ENCODE measurements at places on chromosomes 4 and X.
A peak's percentile ranks its signal among the peaks of the same experiment; 100 is the strongest.

DNA sequence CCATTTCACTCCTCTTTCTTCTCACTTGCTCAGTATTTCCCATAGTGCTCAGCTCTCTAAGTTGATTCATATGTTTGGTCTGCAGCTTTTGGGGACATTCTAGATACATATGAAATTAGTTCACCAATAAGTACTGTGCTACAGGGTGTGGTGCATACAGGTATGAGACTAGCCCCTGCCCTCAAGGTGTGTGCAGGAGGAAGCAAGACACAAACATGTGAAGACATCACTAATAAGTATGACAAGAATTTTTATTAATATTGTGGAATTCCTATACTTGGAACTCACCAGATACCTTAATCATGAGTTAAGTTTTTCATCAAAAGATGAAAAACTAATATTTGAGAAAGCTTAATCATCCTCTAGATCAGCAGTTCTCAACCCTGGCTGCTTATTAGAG, 505.2 kb downstream of the ZNF674 start:
- DNase-seq, result no peak

GRCh38 chr4:55733932-55734331, 85.7 kb upstream of the EXOC1L start:
- no peak for DNase-seq

DNA sequence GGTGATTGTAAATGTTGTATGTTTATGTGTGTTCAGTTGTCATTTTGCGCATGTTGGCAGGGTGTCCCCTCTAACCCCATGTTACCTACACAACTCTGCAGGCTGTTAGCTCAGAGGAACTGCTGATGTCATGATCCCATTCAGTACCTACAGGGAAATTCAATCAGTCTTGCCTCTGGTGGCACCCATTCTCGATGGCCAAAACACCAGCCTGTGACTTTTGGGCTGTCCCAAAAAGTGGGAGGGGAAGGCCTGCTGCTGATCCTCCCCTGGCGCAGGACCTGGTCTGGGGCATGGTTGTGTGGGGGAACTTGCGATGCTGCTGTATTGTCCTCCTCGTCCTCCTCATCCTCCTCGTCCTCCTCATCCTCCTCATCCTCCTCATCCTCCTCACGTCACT, 174.5 kb downstream of the DCLK2 start:
- no peak for DNase-seq

DNA sequence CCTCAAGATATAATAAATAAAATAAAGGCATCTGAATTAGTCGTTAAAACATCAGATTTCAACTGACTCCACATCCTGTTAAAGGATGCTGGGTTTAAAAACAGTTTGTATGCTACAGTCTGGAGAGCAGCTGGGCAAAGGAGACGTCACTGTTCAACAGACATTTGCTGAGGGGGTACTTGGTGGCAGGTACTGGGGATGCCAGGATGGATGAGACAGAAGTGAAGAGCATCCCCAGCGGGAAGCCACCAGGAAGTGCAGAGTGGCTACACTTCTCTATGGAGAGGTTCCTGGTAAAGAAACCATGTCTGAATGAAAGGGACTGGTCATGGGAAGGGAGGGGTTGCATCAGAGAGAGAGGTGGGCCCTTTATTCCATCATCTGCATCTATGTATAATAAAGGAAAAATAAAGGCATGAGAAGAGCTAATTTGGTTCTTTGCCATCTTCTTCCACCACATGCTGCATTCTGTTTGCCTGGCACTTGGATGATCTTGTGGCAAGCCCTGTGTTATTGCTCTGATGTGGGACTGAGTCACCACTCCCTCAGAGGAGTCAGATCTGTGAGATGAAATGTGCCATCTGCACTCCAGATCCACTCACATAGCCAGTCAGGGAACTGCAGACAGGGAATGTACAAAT, 145.0 kb downstream of the SOWAHB start:
- no peak for DNase-seq

DNA sequence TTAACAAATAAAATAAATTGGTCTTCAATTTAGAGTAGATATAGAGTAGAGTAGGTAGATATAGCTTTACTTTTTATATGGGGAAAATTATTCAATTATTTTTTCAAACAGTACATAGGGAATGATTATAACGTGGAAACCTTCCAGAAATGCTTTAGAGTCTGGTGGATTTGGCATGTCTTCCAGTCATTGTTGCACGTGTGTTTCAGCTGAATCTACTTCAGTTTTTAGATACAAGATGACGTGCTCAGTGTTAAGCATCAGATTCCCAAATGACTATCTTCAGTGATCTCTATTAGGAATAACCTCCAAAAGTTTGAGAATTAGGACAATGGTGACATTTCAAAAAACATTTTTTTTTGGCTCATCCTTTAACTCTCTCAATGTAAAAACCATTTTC, 616.9 kb downstream of the ANKRD50 start:
- no peak for DNase-seq

- DNase-seq, result peak; percentile 38
Observed at GRCh38 chrX:70592091-70592490, 147.5 kb downstream of the DLG3 start.

DNA sequence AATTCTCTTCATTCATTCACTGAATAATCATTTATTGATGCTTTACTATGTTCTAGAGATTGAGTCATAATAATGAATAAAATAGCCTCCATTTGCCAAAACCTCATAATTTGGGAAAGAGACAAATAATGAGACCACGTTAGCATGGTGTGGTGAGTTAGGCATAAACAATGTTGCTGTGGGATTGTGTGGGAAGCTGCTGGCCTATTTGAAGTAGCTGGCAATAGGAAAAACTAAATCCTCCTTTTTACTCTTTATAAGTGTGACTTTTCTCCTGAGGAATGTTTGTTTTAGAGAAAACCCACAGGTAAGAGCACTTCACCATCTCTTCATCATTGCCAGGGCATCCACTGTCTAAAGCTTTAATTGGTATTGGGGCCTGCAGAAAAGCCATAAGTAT, 95.3 kb downstream of the AREG start:
- no peak for DNase-seq

- DNase-seq, result peak; percentile 36
Observed at GRCh38 chr4:118850488-118851173, 14.7 kb upstream of the SEC24D start.

DNA sequence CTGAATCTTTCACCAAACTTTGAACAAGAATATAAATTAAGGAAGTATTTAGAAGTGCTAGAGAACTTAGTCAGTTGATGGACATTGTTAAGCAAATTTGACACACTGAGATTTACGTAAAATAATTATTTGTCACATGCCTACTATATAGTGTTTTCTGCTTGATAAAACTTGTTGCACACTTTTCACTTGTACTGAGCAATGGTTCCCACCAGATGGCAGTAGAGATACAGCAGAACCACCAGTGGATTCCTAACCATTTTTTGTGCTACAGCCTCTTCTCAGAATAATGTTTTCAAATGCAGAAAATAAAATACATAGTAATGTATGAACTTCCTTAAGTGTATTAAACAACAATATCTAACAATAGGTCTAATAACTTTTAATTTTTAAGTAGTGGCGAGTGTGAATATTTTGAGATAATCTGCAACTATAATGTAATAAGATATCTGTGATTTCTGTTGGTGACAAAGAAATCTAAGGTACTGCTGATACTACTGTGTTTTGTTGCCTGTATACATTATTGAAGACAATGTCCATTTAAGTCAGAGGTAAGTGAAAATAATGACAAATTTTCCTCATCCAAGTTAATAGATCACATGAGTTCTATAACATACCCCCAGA, 81.2 kb downstream of the APOOL start:
- DNase-seq, result peak; percentile 24

DNA sequence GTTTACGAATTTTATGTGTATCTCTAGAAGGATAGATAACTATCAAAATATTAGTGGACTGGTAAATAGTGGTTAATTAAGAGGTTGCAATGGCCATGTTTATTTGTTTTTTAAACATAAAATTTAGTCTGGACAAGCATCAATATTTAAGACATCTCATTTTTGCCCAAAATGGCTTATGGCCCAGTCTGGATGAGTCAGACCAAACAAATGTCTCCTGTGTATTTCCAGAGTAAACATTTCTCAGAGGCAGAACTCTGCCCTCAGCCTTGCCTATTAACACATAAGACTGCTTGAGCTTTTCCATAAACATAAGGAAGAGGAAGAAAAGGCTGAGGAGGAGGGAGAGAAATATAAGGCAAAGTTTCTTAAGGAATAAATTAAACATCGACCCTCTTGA, 277.1 kb upstream of the DIAPH2 start:
- no peak for DNase-seq

- no peak for DNase-seq
Observed at GRCh38 chrX:151402719-151403390, 5.8 kb downstream of the VMA21 start.

DNA sequence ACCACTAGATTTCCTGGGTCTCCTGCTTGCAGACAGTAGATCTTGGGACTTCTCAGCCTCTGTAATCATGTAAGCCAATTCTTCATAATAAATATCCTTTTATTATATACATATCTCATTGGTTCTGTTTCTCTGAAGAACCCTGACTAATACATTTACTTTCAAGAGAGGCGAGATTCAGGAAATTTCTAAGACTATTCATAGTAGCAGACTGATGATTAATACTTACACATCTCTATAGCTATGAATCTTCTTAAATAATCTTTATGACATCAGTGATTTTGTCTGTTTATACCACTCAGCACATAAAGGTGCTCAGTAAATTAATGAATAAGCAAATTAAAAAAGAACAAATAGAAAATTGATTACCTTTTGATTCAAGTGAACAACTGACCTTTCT, 682.3 kb upstream of the GRID2 start:
- no peak for DNase-seq

DNA sequence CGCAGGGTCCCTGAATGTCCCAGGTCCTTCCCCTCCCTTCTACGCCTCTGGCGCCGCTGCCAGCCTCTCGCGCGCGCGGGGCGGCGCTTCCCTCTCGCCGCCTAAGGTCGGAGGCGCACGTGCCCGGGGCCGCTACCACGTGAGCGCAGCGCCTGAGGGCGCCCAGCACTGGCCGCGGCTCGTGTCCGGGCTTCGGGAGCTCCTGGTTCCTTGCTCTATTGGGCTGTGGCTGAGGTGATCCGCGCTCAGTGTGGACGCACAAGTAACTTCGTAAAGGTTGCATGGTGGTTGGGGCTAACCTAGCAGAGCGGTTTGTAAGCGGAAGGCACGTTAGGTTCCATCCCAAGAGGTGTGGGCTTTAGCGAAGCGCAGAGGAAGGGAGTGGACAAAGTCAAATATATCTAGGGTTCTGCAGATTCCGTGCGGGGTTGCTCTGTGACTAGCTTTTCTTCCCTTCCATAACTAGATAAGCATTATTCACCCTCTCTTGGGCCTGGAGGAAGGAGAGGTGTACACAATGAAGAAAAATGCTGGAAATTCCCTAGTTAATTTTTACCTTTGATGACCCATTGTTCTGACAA, 1.8 kb downstream of the TLL1 start:
- DNase-seq, result no peak

DNA sequence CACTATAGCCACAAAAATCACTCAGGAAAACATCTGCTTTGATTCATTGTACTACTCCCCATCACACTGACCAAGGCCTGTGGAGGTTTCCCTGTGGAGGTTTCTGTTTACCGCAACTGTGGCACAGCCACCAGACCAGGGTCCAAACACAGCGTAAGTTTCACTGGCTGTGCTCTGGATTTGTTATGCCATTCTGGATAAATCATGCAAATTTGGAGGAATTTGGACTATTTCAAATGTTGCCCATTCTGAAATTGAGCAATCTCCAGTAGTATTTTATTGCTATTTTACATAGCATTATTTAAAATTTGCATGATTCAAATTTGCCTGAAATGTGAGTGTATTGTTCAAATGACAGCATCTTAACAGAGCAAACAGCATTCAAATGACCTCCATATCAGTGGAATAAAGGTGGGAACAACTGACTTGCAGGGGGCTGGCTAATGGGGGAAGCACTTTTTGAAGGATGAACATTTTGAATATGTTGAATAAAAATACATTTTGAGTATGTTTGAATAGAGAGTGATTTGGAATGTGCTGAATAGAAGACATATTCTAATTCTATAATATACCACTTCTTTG, 66.1 kb upstream of the ACSL1 start:
- no peak for DNase-seq

DNA sequence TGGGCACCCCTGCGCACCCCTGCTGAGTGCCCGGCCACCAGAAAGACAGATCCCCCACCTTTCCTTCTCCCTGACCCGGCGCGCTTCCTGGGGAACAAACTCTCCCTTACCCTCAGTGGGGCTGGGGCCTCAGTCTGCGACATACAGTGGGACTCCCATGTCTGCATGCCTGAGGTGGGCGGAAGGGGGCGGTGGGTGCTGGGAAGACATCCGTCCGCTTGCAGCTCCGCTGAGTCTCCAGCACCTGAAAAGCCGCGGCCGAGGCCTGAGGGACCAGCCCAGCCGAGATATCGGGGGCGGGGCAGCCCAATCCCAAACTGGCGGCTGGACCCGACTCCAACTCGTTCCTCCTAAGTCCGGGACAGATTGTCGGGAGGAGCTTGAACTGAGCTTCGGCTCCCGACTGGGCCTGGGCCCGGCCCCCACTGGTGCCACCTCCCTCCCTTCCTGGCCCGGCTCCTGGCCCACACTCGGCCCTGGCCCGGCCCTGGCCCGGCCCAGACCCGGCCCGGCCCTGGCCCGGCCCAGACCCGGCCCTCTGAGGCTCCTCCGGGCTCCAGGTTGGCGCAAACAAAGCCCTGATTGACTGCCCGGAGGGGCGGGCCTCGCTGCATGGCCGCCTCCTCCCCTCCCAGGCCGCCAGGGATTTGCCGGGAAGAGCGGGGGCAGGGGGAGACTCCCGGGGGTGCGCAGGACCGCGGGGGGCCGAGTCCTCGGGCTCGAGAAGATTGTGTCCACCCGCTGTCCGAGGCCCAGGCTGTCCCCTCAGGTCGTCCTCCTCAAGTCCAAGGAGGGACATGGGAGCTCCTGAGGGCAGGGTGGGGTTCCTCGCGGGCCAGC, 877 bp upstream of the SLC16A2 start:
- DNase-seq, result no peak

DNA sequence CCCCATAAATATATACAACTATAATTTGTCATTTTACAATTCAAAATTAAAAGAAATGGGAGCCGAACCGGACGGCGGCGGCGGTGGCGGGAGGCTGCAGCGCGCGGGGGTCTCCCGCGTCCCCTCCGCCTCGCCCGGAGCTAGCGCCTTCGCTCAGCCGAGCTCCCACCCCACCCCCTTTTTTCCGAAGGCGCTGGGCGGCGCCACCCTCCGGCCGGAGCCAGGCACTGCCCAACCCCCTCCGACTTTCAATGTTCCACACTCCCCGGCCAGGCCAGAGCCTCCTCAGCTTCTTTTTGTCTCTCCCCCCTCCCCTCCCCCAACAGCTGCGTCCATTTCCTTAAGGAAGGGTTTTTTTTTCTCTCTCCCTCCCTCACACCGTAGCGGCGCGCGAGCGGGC, 214.1 kb upstream of the GEMIN8 start:
- DNase-seq, result no peak

- peak; percentile 62 for DNase-seq
Observed at GRCh38 chrX:153400146-153401132, 711 bp downstream of the PNMA6E start.

DNA sequence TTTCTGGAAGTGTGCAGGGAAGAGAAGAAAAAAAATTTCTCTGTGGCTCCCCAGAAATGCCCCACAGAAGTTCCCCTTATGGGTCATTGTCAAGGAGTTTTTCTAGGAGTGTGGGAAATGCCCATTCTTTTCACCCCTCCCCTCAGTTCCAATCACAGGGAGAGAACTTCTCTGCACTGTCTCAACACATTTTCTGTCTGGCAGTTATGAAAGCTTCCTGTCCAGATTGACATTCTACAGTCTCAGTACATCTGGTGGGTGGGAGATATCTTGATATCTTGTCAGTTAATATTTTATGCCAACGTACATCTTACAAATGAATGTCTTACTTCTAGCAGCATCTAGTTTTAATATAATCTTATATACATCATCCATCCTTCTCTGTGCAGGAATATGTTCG, 566.8 kb upstream of the AADAT start:
- no peak for DNase-seq
